SK-N-SH (cell line): ENCODE measurements at places on chromosomes 1 and 21.

GRCh38 chr1:89710498-89711139 lies 77.7 kb downstream of the LRRC8C start:
- DNase-seq: no peak

DNA sequence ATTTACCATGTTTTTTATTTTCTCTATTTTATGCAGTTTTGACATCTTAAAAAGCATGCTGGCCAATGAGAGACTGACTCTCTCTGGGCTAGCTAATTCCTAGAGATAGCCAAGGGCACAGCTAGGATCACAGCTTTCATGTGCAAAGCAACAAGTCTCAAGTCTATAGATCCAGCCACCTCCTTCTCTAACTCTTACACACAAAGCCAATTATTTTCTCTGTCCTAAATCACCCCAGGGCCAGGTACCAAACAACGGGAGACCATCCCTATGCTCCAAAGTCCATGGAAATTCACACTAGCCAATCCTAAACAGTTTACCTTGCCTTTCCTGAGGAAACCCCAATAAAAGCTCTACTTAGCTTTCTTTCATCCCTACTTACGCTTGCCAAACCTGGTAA lies 38.0 kb downstream of the ARHGAP29 start:
- DNase-seq: no peak

- no peak for DNase-seq
Measured at GRCh38 chr1:232590744-232591082, 39.2 kb downstream of the SIPA1L2 start.

GRCh38 chr1:16967095-16967575 lies 13.3 kb downstream of the MFAP2 start:
- peak; percentile 70 for DNase-seq

- DNase-seq: no peak
Measured at GRCh38 chr1:81559662-81560350, 240.9 kb upstream of the ADGRL2 start.

DNA sequence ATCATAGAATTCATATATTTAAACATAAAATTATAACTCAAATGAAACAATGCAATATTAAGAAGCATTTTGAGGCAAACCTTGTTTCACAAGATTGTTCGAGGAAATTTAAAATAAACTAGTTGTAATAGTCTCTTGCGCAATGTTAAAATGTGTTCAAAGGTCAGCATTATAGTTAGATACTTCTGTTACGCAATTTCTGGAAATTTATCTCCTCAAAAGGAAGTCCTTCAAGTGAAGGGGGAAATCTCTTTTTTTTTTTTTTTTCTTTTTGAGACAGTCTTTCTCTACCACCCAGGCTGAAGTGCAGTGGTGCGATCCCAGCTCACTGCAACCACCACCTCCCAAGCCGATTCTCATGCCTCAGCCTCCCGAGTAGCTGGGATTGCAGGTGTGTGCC lies 52.1 kb downstream of the FMO4 start:
- DNase-seq: no peak

- no peak for DNase-seq
Measured at GRCh38 chr1:156428746-156429288, 59.8 kb downstream of the RHBG start.

DNA sequence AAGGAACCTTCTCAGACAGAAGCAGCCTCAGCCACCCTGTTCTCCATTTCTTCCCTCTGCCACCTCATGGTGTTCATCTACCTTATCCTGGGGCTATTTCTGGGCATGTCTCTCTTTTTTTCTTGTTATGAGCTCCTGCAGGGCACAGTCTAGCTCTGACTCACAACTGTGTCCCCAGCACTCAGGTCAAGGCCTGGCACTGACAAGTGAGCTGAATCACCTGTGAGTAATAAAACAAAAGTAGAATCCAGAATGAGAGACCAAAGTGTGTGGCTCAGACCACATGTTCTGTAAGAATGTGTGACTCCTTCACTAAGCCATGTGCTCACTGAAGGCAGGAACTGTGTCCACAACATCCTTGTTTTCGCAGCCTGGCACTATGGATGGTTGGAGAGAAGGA lies 23.2 kb downstream of the C1orf94 start:
- no peak for DNase-seq

GRCh38 chr1:55015123-55015522 lies 16.4 kb downstream of the BSND start:
- DNase-seq: no peak

- DNase-seq: no peak
Measured at GRCh38 chr21:15276243-15276642, 211.4 kb upstream of the NRIP1 start.

DNA sequence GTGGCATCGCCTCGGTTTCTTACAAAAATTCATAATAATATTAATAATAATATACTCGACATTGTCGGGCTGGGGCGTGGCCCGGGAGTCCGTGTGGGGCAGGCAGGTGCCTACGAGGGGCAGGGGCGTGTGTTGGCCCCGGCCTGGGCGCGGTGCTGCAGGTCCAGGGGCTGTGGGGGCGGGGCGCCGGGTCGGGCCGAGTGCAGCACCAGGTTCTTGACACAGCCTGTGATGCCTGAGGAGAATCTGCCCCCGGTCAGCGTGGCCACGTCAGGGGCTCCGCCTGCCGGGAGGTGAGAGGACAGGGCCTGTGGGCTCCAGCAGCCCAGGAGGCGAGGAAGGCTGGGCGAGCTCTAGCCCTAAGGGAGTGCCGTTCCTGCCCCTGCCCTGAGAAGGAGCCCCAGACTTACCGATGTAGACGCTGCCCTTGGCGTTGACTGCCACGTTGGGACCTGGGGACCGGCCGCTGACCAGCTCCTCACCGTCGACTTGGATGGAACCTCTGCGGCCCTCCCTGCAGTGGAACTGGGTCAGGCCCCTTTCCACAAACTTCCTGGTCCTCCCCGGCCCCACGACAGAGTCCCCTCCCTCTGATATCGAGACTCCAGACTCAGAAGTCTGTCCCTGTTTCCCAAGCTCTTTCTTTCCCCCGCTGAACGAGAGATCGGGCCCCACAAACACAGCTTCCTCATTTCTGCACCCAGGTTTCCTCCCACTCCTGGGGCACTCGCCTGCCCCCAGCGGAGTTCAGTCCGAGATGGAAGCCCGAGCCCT lies 11.3 kb downstream of the LDLRAD2 start:
- DNase-seq: peak; percentile 19

GRCh38 chr1:213393860-213394259 lies 342.8 kb downstream of the RPS6KC1 start:
- DNase-seq: no peak

GRCh38 chr1:212234431-212235395 lies 50.5 kb upstream of the PPP2R5A start:
- peak; percentile 12 for DNase-seq

GRCh38 chr1:178093494-178093950 lies 382 bp upstream of the RASAL2 start:
- peak; percentile 94 for DNase-seq

DNA sequence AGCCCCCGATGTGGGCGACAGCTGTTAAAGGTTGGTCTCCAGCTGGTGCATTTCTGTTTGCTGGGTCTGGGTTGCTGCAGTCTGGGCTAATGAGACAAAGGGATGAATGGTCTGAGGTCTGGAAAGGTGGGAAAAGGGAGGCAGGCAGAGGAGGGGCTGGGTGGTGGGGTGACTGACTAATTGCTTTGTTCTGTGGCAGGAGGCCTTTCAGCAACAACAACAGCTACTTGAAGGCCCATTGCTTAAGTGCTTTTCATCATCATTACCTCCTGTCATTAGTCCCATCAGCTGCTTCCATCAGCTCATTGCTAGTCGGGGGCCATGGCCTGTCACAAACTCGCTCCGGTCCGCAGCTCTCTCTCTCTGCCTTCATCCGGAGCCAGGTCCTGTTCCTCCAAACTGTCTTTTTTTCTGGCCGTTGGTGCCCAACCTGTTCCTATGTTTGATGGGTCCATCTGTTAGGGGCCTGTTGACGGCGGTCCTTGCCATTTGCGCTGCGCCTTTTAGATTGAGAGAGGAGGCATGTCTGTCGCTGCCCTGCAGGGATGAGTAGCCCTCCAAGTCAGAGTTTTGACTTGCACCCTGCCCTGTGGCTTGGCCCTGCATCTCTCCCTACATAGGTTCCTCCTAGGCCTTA lies 105.6 kb upstream of the PLXNA2 start:
- DNase-seq: no peak

- DNase-seq: no peak
Measured at GRCh38 chr1:202121006-202121405, 1.7 kb upstream of the GPR37L1 start.

DNA sequence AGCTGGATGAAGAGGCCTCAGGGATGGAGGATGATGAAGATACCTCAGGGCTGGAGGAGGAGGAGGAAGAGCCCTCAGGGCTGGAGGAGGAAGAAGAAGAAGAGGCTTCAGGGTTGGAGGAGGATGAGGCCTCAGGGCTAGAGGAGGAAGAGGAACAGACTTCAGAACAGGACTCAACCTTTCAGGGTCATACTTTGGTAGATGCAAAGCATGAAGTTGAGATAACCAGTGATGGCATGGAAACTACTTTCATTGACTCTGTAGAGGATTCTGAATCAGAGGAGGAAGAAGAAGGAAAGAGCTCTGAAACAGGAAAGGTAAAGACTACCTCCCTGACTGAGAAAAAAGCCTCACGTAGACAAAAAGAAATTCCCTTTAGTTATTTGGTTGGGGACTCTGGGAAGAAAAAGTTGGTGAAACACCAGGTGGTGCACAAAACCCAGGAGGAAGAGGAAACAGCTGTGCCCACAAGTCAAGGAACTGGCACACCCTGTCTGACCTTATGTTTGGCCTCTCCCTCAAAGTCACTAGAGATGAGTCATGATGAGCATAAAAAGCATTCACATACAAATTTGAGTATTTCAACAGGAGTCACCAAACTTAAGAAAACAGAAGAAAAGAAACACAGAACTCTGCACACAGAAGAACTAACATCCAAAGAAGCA lies 15.4 kb downstream of the L1TD1 start:
- no peak for DNase-seq

DNA sequence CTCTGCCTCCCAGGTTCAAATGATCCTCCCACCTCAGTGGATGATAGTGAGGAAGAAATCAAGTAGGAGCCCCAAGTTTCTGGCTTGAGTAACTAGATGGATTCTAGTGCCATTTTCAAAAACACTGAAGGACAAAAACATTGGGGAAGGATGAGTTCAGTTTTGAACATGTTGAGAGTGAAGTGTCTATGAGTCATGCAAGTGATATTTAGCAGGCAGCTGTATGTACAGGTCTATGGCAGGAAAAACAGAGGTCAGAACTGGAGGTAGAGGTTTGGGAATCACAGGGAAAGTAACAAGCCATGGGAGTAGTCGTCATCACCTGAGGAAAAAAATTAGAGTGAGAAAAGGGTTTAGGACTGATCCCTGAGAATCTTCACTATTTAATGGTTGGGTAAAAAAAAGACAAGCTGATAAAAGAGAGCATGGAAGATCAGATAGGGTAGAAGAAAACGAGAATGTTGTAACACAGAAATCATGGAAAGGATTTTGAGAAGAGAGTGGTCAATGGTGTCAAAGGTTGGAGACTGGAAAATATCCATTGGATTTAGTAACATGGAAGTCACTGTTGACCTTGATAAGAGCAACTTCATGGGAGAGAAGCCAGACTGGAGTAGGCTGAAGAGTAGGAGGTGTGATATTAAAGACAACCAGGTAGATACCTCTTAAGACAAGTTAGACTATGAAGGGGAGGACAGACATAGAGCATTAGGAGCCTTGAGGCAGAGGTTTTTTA lies 53.1 kb downstream of the DIPK1A start:
- no peak for DNase-seq

- no peak for DNase-seq
Measured at GRCh38 chr1:159162516-159163265, 8.7 kb upstream of the CADM3 start.

DNA sequence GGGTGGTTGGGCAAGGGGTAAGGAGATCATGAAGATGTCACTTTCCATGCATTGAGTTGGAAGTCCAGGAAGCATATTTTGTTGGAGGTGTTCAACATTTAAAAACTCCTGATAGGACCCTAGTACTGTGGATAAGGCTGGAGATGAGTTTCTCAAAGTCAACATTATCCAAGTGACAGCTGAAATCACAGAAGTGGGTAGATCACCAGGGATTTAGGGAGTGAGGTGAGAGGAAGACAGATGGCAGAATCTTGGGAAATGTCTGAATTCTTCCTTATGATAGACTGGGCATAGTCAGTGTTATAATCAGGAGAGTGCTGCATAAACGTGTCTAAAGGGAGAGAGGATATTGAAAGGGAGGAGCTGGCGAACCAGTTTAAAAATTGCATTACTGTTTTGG lies 5.3 kb upstream of the RASAL2 start:
- no peak for DNase-seq

- DNase-seq: no peak
Measured at GRCh38 chr1:228748431-228748830, 13.2 kb downstream of the RHOU start.

GRCh38 chr1:19425646-19426239 lies 59.6 kb downstream of the CAPZB start:
- no peak for DNase-seq

DNA sequence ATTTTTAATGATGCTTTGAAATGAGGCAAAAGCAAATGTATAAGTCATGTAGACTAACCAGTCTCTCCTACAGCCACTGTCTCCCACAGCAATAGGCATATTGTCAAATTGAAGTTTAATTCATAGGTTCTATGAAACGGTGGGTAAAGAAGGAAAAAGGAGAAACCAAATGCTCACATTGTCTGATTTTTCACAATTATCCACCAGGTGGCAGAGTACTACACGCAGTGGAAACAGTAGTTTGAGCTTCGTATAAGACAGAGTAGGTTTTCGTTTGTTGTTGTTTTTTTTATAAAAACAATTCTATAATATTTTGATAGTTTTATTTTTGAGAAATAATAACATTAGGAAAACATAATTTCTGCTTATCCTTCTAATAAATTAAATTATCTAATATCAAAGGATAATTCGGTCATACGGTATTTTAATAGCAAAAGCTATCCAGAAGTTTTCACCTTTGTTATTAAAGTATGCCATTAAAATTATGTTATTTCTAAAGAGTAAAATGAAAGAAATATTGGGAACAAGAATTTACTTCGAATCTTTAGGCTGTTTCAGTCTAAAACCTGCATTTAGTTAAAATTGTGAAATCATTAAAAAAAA lies 39.1 kb downstream of the TYW3 start:
- DNase-seq: peak; percentile 7

- DNase-seq: no peak
Measured at GRCh38 chr1:185318431-185319138, 1.5 kb upstream of the IVNS1ABP start.

GRCh38 chr1:14620941-14621340 lies 22.5 kb downstream of the KAZN start:
- DNase-seq: no peak

GRCh38 chr1:46517932-46518498 lies 28.4 kb downstream of the DMBX1 start:
- DNase-seq: no peak

- no peak for DNase-seq
Measured at GRCh38 chr1:19514391-19514831, 29.1 kb upstream of the CAPZB start.
